ENCODE measurements at places on chromosomes 13 and 19.

DNA sequence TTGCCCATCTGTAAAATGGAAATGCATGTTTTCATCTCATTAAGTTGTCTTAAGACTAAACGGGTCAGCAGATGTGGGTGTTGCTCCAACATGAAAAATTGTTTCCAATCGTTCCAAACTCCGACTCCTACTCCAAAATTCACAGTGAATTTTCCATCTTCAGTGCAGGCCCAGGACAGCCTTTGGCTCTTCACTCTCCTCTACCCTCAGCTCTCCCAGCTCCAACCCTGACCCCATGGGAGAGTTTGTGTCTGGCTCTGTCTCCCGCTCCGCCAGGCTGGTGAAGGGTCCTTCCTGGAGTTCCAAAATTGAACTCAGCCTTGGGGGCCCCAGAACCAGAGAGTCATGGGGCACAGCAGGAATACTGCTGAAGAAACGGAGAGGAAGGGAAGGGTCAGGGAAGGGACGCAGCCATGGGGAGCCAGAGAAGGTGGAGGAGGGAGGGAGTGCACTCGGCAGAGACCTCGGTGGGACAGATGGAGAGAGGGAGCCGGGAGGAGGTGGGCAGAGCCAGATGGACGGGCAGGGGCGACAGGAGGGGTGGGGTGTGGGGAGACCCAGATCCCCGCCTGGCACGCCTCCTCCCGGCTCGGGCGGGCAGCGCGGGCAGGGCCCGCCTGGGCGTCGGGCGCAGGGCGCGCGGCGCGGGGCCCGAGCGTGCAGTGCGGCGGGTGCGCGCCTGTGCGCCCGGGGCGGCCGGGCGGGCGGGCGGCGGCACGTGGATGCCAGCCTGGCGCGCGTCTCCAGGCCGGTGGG lies 45.6 kb downstream of the CELF5 start:
- no peak for DNase-seq

- no peak for DNase-seq
Observed at GRCh38 chr13:26062853-26063444, 11.1 kb upstream of the SHISA2 start.

DNA sequence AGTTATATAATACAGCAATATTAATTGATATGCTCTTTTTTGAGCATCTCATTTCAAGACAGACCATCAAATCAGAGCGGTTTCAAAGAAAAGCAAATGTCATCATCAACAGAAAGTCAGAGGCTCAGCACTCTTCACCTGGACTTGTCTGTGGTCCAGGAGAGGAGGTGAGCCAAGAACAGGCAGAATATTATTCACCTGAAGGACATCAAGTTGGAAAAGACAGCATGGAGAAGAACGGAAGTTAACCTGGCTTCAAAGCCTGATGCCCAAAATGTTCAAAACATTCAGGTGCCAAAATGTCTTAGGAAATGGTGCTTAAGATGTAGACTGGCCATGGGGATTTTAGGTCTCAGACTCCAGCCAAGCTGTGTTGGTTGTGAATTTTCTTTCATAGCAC lies 40.7 kb downstream of the FGF14 start:
- no peak for DNase-seq

DNA sequence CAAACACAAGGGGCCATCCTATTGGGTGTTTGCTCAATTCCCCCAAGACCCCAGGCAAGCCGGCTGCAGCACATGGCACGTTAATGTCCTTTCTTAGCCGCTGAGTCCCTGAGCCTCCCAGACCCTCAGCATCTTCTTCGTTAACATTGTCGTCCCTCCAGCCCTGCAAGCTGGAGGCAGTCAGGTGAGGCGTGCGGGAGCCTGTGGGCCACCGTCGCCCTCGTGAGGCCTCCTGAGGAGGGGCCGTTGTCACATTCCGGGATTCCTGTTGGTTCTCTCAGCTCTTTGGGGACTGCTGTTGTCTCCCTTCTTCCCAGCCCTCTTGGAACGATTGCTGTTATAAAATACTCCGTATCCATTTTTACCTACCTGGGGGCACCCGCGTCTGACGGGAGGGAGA lies 140.6 kb downstream of the KDM4B start:
- no peak for DNase-seq

DNA sequence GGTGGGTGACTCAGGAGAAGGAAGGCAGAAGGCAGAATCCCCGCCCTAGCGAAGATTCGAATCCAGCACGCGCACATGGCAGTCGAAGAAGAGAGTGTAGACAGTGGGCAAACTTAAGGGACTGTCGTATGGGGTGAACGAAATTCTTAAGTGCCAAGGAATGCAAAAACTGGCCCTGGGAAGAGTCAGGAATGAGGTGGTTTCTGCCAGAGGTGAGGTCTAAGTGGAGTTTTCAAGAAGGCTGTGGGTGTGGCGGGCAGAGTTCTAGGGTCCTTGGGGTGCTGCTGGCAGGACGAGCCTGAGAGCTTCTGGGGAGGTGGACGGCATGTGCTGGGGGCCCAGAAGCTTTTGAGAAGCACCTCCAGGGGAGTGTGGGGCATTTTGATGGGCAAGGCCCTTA lies 63.9 kb upstream of the RNF113B start:
- no peak for DNase-seq

GRCh38 chr13:74132776-74133656 lies 1.2 kb downstream of the KLF12 start:
- DNase-seq, result peak; percentile 45

DNA sequence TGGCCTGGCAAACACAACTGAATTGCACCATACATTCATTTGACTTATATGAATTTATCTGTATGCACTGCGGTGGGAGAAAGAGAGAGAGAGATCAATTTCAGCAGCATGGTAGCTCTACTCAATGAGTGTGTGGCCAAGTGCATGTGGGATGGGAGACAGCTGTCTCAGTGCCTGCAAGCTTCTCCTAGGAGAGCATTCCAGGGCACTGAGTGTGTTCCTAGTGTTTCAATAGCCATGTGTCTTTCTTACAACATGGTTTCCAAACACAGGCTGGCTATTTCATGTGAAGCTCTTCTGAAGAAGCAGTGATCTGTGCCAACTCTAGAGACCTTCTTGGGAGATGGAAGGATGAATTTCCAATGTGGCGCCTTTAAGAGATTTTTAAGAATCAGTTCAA lies 43.5 kb downstream of the NEK5 start:
- DNase-seq, result no peak

DNA sequence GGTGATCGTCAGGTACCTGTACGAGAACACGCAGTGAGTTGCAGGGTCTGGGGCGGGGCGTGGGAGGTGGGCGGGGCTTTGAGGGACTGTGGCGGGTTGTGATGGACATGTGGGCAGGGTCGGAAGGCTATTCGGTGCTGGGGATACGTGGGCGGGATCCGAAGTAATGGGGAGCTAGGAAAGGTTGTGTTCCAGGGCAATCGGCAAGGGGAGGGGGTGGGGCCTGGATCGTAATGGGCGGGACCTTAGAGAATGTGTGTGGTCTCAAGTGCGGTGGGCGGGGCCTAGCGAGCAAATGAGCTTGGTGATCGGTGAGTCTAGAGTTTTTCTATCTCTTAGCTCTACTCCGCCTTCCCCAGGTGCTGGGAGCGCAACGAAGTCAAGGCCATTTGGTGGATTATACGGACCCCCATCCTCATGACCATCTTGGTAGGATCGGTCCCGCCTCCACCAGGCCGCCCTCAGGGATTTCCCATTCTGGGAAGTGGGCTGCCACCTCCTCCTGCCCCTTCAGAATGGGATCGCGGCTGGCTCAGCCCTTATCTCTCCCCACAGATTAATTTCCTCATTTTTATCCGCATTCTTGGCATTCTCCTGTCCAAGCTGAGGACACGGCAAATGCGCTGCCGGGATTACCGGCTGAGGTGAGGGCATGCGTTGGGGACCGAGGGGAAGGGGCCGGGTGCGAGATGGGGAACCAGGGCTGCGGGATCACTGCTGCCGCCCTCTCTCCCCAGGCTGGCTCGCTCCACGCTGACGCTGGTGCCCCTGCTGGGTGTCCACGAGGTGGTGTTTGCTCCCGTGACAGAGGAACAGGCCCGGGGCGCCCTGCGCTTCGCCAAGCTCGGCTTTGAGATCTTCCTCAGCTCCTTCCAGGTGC lies 9.6 kb downstream of the GIPR start:
- peak; percentile 88 for DNase-seq

DNA sequence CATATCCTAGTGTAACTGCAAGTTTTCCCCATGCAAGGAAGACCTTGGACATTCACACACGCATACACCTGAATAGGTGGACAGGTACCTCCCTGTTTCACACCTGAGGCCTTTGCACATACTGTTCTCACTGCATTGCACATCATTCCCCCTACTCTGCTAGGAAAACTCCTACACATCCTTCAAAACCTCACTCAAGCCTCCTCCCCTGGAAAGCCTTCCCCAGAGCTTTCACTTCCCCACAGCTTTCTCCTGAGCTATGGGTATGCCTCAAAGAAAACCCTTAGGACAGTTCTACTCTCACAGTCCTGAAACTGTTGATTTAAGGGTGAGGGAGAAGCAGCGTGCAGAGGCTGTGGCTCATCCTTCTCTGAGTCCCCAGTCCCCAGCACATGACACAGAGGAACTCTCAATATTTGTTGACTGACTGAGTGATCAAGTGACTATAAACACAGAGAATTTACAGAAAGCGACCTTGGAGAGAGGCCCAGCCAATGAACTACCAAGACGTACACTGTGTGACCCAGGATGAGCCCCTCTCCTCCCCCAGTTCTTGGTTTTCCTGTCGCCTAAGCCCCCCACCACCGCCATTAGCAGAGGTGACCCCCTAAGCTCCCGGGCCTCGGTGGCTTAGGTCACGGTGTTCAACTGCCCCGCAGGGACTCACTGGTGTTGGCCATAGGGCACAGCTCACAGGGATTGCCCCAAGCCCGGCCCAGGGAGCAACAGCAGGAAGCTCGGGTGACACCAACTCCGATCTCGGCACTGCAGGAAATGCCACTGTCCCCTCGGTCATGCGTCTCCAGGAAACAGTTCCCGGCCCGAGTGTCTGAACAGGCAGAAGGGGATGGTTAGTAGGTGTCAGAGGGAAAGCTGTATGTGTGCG lies 40.6 kb downstream of the FBN3 start:
- DNase-seq, result no peak

All from stimulated activated naive CD8-positive, alpha-beta T cell treated with anti-CD3 and anti-CD28 coated beads, Interleukin-15, Interleukin-2, amounts not matched to agents 100 U/mL and 50 U/mL, for 24 hours (primary cell).